ENCODE measurements at places on chromosomes 4 and X.

- peak; percentile 69 for DNase-seq
Observed at GRCh38 chr4:48329976-48330375, 11.4 kb upstream of the SLAIN2 start.

GRCh38 chrX:73561801-73562200 is 1.2 kb upstream of the CHIC1 start:
- no peak for DNase-seq

DNA sequence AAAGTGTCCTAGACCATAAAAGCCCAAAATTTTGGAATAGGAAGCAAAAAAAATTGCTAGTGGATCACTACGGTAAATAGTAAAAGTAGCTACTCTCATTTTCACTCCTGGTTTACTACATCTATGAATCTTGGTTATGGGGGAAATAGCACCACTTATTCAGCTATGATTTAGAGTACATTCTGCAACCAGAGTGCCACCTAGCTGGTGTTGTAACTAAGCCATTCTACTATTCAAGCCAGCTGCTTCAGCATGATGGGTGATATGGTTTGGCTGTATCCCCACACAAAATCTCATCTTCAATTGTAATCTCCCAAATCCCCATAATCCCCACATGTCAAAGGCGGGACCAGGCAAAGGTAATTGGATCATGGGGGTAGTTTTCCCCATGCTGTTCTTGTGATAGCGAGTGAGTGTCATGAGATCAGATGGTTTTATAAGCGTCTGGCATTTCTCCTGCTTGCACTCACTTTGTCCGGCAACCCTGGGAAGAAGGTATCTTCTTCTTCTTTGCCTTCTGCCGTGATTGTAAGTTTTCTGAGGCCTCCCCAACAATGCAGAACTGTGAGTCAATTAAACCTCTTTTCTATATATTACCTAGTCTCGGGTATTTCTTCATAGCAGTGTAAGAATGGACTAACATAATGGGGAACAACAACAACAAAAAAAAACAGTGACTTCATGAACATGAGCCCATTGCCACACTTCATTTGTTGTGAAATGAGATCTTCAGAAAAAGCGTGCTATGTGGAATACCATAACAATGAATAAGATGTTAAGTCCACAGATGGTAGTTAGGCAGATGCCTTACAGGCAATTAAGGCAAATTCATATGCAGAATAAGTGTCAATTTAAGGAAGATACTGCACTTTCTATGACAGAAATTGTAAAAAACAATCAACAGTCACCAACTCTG is 280.1 kb downstream of the PABPC4L start:
- peak; percentile 2 for DNase-seq

DNA sequence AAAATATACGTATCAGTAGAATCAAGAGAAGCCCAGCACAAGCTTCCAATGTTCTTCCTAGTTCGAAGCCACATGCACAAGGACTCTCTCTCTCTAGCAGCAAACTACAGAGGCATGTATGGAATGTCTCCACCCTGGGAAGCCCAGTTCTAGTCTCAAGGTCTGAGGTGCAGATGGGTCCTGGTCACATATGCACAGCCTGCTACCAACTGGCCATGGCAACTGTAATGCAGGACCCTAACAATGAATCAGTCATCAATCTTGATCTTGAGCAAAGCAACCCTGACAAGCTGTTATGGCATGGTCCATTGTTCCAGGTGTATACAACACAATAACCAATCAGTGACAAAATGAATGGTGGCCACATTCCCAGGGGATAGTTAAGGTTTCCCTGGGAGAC is 55.8 kb downstream of the MBNL3 start:
- no peak for DNase-seq

GRCh38 chr4:32043248-32043633 is 1323.1 kb downstream of the PCDH7 start:
- DNase-seq: no peak

DNA sequence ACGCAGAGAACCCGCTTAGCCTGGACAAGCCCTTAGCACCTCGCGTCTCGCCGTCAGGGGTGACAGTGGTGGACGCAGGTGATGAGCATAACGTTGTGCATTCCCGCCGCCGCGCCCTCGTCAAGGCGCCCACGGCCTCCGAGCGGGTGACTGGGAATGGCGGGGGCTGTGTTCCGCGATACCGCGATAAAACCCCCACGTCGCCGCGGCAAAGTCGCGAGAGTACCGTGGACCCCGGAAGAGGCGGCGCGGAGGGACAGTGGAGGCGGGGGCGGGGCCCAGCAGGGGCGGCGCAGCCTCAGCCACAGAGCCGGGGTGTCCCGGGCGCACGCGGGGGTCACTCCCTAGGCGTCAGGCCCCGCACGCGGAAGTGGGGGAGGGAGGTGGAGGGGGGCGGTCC is 53.8 kb downstream of the ZFYVE28 start:
- peak; percentile 46 for DNase-seq

DNA sequence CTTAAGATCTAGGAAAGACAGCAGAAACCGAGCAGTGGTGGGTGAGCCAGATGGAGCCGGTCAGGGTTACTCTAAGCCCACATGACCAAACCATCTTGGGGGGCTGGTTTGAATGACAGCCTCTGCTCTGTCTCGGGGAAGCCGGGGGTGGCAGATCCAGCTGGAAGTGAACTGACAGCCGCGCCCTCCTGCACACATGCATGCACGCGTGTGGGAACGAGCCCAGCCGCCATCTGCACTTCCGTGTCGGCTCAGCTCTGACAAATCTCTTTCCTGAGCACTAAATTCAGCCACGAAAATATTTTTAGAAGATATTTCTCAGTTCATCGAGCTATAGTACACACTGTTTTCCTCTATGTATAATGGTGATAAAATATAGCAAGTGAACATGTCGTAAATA is 115.5 kb downstream of the DCTD start:
- DNase-seq: no peak

GRCh38 chrX:118502161-118502789 is 6.7 kb downstream of the DOCK11 start:
- DNase-seq: no peak

DNA sequence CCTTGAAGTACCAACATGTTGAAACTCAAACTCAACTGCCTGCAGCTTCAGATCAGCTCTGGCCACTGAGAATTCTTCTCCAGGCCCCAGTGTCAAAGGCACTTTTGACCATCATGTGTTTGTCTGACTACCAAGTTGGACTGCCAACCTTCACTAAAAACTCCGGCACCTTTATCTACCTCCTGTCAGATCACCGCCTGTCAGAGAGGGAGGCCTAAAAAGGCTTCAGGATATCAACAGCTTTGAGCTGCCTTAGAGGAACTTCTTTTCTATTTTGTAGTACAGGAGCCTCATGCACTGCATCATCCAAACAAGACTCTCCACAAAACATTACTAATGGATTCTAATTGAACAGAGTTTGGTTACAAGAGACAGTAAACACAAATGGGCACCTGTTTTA is 2.8 kb downstream of the ACSL1 start:
- DNase-seq: no peak

DNA sequence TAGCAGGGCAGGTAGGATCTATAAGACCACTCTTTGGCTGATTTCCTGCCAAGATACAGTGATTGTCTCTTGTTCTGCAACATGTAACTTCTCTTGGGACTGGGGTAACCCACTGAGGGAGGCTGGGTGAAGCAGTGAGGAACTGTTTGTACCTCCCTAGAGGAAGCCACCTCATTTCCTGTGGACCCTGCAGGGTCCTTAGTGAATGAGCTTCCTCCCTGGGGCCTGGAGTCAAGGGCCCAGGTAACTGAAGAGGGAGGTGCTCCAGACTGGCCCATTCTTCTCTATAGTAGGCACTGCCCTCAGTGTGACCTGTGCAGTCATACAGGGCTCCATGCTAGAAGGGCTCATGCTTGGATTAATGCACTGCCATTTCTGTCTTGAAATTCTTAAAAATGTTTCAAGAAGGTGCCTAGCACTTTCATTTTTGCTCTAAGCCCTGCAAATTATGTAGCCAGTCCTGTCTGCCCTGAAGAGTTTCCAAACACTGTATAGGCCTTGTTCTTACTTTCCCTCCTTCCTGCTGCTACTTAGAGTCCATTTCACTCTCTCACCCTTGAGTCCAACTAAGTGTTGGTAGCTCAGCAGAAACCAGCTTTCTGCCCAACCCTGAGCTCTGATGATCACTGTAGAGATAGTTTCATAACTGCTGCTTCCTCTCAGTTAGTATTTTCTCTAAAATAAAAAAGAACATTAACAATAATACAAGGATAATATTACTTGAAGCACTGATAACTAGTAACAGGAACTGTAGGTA is 8.5 kb upstream of the GRIA3 start:
- no peak for DNase-seq

DNA sequence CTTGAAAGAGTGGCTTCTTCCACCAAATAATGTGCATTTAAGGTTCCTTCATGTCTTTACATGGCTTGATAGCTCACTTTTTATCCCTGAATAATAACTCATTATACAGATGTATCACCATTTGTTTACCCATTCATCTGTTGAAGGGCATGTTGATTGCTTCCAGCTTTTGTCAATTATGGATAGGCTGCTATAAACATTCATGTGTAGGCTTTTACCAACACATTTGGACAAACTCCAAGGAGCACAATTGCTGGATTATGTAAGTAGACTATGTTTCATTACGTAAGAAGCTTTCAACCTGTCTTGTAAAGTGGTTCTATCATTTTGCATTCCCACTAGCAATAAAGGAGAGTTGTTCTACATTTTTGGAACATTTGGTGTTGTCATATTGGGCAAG is 2637.0 kb downstream of the PCDH7 start:
- no peak for DNase-seq

- DNase-seq: no peak
Observed at GRCh38 chr4:184587701-184588100, 61.5 kb downstream of the CASP3 start.

DNA sequence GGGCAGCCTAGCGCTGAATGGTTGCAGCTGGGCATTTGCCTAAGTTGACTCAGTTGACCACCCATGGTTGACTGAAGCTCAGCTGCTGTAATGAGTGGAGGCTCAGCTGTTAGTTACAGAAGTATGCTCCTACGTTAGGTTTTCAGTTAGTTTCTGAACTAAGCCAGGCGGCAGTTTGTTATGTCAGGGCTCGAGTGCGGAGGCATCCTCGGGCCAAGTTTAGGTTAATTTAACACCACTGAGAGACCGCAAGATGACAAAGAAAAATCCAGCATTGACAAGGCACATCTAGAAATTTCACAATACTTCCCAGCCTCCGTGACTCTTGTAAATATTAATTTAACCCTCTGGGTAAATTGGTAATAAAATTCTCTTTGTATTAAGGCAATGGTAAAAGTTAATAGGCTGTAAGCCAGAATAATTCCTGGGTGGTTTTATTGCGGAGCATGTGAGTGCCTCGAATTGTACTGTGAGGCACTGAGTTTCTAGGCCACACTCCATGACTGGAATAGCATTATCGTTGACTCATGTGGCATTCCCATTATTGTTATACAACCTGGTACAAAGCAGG is 33.1 kb upstream of the CDKN2AIP start:
- peak; percentile 94 for DNase-seq

DNA sequence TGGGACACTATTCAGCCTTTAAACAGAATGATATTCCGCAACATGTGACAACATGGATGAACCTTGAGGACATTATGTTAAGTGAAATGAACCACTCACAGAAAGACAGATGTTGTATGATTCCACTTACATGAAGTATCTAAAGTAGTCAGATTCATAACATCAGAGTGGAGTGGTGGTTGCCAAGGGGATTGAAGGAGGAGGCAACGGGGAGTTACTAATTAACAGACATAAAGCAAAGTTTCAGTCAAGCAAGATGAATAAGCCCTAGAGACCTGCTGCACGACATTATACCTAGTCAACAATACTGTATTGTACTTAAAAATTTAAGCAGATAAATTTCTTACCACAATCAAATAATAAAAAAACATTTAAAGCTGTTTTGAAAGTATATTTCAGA is 105.0 kb upstream of the NR0B1 start:
- peak; percentile 89 for DNase-seq
